ENCODE measurements at places on chromosomes 5 and 9.

DNA sequence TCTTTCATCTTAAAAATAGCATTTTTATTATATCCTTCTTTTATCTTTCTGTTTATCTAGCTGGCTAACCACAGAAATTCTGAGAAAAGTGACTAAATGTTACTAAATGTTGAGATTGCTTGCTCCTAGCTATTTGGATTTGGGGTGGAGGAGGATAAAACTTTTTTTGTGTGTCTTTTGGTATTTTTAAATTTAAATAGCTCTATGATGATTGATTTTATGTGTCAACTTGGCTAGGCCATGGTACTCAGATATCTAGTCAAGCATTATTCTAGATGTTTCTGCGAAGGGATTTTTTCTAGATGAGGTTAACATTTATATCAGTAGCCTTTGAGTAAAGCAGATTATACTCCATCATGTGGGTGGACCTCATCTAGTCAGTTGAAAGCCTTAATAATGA, 75.0 kb downstream of the GCNT1 start:
- no peak for DNase-seq

GRCh38 chr5:87899208-87899661, 369.4 kb downstream of the TMEM161B start:
- DNase-seq: no peak

DNA sequence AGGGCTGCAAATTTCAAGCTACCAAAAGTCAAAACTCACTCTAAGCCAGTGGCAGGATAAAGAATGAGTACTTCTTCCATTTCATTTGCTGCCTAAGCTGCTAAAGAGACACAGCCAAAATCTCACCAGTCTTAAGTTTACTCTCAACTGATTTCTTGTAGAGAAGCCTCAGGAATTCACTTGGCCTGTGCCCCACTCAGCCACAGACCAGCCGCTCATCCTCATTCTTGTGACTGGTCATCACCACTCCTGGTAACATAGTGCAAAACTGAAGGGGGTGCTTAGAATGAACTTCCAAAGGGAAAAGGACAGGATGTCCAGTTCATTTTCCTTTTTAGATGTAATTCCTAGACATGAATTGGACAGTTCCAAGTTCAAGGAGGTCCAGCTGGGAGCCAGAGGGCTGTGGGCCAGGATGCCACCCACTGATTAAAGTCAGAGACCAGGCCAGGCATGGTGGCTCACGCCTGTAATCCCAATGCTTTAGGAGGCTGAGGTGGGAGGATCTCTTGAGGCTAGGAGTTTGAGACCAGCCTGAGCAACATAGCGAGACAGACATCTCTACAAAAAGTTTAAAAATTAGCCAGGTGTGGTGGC, 72.7 kb upstream of the RANBP3L start:
- DNase-seq: no peak

GRCh38 chr5:168260353-168261226, 30.9 kb upstream of the WWC1 start:
- DNase-seq: no peak

DNA sequence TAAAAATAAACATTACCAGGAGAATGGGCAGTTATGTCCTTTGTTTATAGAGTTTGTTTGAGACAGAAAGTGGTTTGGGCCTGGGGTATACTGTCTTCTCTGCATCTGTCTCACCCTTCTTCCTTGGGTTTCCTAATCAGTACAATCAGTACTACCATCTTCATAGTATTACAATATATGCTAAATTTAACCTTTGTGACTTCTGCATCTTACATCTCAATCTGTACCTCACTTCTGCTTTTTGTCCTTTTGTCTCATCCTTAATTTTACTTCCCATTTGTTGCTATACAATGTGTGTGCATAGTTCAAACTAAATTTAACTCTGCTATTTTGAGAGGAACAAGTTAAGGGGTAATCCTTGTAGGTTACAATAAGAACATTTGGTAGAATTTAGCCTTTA, 19.6 kb downstream of the FBXO38 start:
- DNase-seq: no peak
